ENCODE measurements at places on chromosomes 7 and 10. TPM values are rescaled to one million over a fixed set of nuclear protein-coding genes. Genes with fewer than 3 reads are reported as not detected.

GRCh38 chr7:139582130-139582650 is 58.7 kb downstream of the CLEC2L start:
- no peak for DNase-seq

DNA sequence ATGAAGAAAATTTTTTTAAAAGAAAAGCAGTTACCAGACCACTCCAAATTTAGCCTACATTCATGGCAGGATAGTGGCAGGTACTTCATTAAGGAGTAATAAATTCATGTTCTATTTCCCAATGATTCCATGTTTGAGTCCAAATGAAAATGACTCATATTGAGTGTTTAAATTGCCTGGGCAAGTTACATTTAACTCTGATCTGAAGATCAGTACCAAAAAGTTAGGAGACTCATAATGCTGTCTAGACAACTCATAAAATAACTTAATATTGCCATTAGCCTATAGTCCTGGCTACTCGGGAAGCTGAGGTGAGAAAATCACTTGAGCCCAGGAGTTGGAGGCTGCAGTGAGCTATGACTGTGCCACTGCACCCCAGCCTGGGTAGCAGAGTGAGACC is 13.0 kb downstream of the BRAF start:
- DNase-seq: no peak

GRCh38 chr7:158837790-158838637 is 8.7 kb upstream of the ESYT2 start:
- DNase-seq: no peak

DNA sequence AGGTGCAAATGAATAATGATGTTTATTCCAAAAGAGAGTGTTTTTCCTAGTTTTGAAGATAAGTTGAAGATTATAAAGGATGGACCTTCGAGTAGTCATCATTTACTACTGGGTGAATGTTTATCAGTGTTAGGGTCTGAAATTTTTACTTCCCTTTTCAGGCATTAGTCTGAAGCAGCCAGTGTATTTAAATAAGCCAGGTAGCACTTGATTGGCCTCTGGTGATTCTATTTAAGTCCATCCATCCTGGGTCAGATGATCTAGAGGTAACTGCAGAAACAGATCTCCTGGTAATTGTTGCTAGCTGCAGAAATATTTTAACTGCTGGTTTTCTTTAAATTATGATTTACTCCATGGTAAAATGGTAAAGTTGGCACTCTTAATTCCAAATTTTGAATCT is 34.1 kb upstream of the AGR2 start:
- DNase-seq: no peak

DNA sequence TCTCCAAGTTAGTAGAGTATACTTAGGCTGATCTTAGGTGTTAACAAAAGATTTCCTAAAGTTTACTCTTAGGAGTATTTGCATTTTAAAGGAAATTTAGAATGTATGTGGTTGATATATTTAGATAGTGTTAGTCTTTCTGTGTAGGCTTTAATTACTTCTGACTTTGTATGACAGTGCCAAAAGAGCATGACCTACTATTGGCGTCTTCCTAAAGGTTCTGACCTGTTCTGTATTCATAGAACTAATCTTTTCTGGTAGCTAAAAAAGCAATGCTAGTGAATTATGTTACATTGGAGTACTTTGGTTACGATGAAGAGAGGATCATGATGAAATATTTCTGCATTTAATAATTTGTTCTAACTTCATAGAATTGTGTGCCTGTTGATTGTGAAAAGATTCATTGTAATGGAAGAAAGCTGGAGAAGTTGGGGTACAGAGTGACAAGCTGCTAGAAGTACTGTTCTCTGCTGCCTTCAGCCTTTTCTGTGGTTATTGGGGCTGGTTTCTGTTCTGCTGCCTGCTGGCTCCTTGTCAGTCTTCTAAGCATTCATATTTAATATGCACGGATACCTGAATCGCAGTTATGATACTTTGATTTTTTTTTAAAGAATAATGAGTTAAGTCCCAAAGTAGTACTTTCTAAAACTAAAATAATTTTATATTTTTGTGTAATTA is 13.2 kb downstream of the WAC start:
- DNase-seq: no peak

Gene COG5
- 49.5 TPM for total RNA-seq

GRCh38 chr10:117532451-117533107 is 10.0 kb upstream of the EMX2 start:
- DNase-seq: no peak

DNA sequence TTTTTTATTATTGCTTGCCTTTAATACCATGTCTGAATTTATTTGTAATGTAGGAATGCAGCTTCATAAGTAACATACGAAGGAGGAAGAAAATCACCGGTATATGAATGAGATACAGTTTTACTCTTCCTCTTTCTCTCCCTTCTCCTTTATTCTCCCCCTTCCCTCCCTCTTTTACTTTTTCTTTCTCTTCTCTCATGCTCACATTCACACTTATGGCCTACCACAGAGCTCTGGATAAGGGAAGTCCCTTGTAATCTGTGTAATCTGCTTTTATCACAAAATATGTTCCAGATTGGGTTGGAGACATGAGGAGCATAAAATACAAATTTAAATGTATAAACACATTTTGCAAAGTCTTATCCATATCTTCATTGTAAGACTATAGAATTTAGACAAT is 59.4 kb downstream of the MDFIC start:
- no peak for DNase-seq

GRCh38 chr7:104005197-104005596 is 15.7 kb upstream of the RELN start:
- no peak for DNase-seq

GRCh38 chr7:2440608-2441245 is 35.5 kb downstream of the GRIFIN start:
- no peak for DNase-seq

DNA sequence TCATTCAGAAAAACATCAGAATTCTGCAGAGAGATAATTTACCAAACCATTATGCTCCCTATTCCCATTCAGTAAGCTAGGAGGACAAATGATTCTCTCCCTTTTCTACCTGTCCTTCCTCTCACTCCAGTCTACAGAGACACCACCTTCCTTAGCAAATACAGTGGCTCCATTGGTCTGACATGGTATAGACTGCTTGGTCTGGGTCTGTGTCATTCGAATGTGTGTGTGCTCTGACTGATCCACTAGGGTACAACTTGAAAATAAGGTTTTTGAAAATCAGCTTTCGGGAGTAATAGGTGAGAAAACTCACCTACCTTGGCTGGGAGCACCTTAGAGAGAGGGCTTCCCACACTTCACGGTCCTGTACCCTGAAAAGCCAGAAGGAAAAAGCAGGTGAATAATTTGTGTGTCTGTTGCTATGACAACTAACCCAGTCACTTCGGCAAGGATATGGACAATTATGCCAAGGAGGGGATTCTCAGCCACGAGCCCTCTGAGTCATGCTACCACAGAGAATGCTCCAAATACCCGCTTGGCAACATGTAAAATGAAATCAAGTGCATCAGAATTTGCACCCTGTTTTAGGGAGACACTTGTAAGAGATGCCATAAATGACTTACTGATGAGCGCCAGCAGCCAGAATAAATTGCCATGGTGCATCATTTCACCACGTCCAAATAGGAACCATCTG is 114.5 kb upstream of the PRKCQ start:
- DNase-seq: no peak

- DNase-seq: no peak
These were observed 169.3 kb downstream of the MAGI2 start for GRCh38 chr7:79284211-79284610.

Gene RARRES2
- 20.2 TPM for total RNA-seq

Measured in progenitor cell of endocrine pancreas (in vitro differentiated cells).